SJSA1 (cell line): ENCODE measurements at places on chromosomes 5 and 9. TPM values are rescaled to one million over a fixed set of nuclear protein-coding genes. Genes with fewer than 3 reads are reported as not detected.

The IFT74 gene
- total RNA-seq = 7.0 and 7.1 TPM in 2 replicates

- no peak for DNase-seq
- H3K4me1 ChIP-seq = no peaks in the 10 kb centered on the region
- no peak overlapping the region for H3K27ac ChIP-seq
- H3K36me3 ChIP-seq = no peaks in the 10 kb centered on the region
- H3K4me3 ChIP-seq = no peak overlapping the region
- H3K27me3 ChIP-seq = no peaks in the 10 kb centered on the region
Observed at GRCh38 chr5:143870871-143871632, 59.1 kb downstream of the HMHB1 start.

DNA sequence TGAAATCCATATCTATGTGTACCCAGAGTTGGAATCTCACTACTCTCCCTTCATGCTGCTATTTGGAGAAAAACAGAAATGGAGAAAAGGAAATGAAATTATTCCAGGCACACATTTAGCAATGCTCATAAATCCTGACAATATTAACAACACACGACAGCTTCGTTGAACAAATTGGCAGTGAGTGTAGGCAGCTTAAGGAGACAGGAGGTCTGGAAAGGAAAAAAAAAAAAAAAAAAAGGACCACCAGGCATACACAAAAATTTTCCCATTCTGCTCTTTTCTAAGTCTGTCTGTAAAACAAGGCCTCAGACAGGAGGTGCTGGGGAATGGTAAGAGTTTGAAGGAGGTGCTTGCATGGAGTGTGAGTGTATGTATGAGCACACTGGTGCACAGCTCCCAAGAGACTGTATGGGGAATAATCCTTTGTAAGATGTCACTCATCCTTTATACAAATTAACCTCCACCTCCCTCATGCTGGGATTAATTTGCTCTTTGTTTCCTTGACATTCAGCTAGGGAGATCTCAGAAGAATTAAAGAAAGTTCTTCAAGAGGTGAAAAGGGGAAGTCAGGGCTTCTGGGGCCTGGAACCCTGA is 78.9 kb downstream of the ASTN2 start:
- H3K27me3 ChIP-seq = no peaks in the 10 kb centered on the region
- no peaks in the 10 kb centered on the region for H3K36me3 ChIP-seq
- DNase-seq = no peak
- H3K27ac ChIP-seq = no peak overlapping the region
- no peaks in the 10 kb centered on the region for H3K4me1 ChIP-seq

- H3K27ac ChIP-seq = no peak overlapping the region
- H3K36me3 ChIP-seq = no peaks in the 10 kb centered on the region
- H3K4me3 ChIP-seq = no peak overlapping the region
- peak; percentile 36 for DNase-seq
- peaks cover 10% of the 10 kb centered on the region for H3K4me1 ChIP-seq
- no peaks in the 10 kb centered on the region for H3K27me3 ChIP-seq
Observed at GRCh38 chr9:111094433-111094924, 56.2 kb upstream of the LPAR1 start.

The TSTD2 gene
- total RNA-seq = 11.9 and 16.2 TPM in 2 replicates

The PRUNE2 gene
- 0.09 and 2.2 TPM in 2 replicates for total RNA-seq

DNA sequence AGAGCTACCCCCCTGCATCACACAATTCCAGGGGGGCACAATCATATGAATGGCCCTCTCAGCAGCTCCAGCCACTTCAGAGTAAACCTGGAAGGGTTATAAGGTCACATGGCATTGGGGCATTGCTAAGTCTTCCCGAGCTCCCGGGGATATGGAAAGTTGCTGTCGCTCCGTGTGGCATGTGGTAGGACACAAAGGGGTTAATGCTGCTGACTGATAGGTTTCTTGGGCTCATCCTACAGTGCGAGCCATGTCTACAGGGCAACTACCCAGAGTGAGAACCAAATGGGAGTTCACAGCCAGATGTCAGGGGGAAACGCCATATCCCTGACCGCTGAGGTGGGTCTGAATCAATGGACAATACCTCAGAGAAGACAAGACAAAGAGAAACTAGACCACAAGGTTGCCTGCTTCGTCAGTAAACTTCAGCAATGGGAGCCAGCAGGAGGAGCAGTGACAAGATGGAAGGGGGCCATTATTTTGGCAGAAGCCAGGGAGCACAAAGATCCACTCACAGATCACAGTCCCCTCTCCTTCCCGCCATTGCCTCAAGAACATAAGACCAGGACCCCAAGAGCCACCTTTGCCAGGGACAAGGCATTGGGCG is 52.4 kb upstream of the SHISAL2B start:
- H3K27me3 ChIP-seq = no peaks in the 10 kb centered on the region
- H3K36me3 ChIP-seq = no peaks in the 10 kb centered on the region
- no peak overlapping the region for H3K27ac ChIP-seq
- no peak overlapping the region for H3K4me3 ChIP-seq
- DNase-seq = no peak
- H3K4me1 ChIP-seq = no peaks in the 10 kb centered on the region

GRCh38 chr5:127871503-127872153 is 168.4 kb downstream of the CCDC192 start:
- H3K27me3 ChIP-seq = no peaks in the 10 kb centered on the region
- DNase-seq = no peak
- no peak overlapping the region for H3K27ac ChIP-seq
- H3K4me3 ChIP-seq = no peak overlapping the region
- H3K4me1 ChIP-seq = peaks cover 16% of the 10 kb centered on the region
- H3K36me3 ChIP-seq = no peaks in the 10 kb centered on the region

The BAAT gene
- total RNA-seq = not detected in 2 replicates

DNA sequence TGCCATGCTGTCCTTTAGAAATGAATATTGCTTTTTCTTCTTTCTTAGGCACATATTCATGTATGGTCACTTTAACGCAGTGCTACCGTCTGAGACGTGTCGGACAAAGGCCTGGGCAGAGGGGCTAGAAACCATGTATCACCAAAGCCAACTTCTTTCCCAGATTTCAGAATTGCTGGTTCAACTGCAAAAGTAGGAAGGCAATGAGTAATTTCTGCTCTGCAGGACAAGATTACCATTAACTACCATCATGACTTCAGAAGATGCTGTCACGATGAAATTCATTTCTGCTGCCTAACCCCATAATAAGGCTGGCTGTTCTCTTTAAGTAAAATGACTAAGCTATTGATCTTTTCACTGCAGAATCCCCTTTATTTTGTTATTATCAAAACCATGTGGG is 306.7 kb downstream of the PDE4D start:
- H3K4me1 ChIP-seq = peaks cover 11% of the 10 kb centered on the region
- no peak overlapping the region for H3K4me3 ChIP-seq
- H3K36me3 ChIP-seq = no peaks in the 10 kb centered on the region
- H3K27ac ChIP-seq = no peak overlapping the region

- H3K27me3 ChIP-seq = no peaks in the 10 kb centered on the region
- no peak for DNase-seq
- H3K4me1 ChIP-seq = no peaks in the 10 kb centered on the region
- H3K27ac ChIP-seq = no peak overlapping the region
- no peaks in the 10 kb centered on the region for H3K36me3 ChIP-seq
Observed at GRCh38 chr5:9094582-9094981, 451.3 kb downstream of the SEMA5A start.

GRCh38 chr9:131516930-131517329 is 14.1 kb downstream of the UCK1 start:
- no peaks in the 10 kb centered on the region for H3K27me3 ChIP-seq
- peaks cover 59% of the 10 kb centered on the region for H3K36me3 ChIP-seq
- no peak for DNase-seq
- H3K4me3 ChIP-seq = no peak overlapping the region
- H3K4me1 ChIP-seq = no peaks in the 10 kb centered on the region
- H3K27ac ChIP-seq = no peak overlapping the region

GRCh38 chr5:459562-460272 is 16.7 kb downstream of the EXOC3 start:
- peaks cover 74% of the 10 kb centered on the region for H3K36me3 ChIP-seq
- H3K27me3 ChIP-seq = no peaks in the 10 kb centered on the region
- DNase-seq = no peak
- H3K4me3 ChIP-seq = no peak overlapping the region

- peaks cover 11% of the 10 kb centered on the region for H3K4me1 ChIP-seq
- peaks cover 19% of the 10 kb centered on the region for H3K27me3 ChIP-seq
- no peak for DNase-seq
- 0 out of 2 replicates have a peak, but pooled peaks cover 2% of the 10 kb centered on the region for H3K36me3 ChIP-seq
- H3K27ac ChIP-seq = no peak overlapping the region
Observed at GRCh38 chr5:137501226-137501625, 2.1 kb upstream of the SPOCK1 start.

The ANKH gene
- 13.8 and 17.7 TPM in 2 replicates for total RNA-seq

- H3K4me1 ChIP-seq = no peaks in the 10 kb centered on the region
- no peaks in the 10 kb centered on the region for H3K27me3 ChIP-seq
- DNase-seq = no peak
- H3K4me3 ChIP-seq = no peak overlapping the region
Observed at GRCh38 chr5:130116972-130117371, 212.7 kb downstream of the CHSY3 start.

- H3K36me3 ChIP-seq = no peaks in the 10 kb centered on the region
- no peak overlapping the region for H3K27ac ChIP-seq
- DNase-seq = no peak
- H3K4me1 ChIP-seq = no peaks in the 10 kb centered on the region
Observed at GRCh38 chr5:97458851-97459250, 275.8 kb upstream of the RIOK2 start.

DNA sequence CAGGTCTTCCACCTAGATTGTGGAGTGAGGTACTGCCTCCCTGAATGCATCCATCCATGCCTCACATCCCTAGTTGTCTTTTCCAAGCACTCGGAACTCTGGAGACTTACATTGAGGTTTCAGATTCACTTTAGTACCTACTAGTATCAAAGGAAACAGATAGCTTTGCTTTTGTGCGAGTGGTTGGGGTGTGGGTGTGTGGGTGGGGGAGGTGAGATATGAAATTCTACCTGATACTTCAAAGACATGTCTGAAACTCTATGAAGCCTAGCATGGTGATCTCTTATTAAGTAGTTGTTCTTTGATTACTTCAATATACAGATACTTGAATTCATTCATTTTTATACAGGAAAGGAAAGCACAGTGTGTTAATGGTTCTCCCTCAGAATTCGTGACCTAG is 64.4 kb downstream of the MCCC2 start:
- peaks cover 29% of the 10 kb centered on the region for H3K36me3 ChIP-seq
- H3K27ac ChIP-seq = no peak overlapping the region
- DNase-seq = no peak
- H3K4me3 ChIP-seq = no peak overlapping the region
- no peaks in the 10 kb centered on the region for H3K4me1 ChIP-seq

The C5orf58 gene
- total RNA-seq = not detected in 2 replicates

GRCh38 chr5:163177971-163178370 is 259.4 kb upstream of the CCNG1 start:
- no peaks in the 10 kb centered on the region for H3K36me3 ChIP-seq
- H3K4me1 ChIP-seq = no peaks in the 10 kb centered on the region
- H3K4me3 ChIP-seq = no peak overlapping the region
- DNase-seq = no peak

DNA sequence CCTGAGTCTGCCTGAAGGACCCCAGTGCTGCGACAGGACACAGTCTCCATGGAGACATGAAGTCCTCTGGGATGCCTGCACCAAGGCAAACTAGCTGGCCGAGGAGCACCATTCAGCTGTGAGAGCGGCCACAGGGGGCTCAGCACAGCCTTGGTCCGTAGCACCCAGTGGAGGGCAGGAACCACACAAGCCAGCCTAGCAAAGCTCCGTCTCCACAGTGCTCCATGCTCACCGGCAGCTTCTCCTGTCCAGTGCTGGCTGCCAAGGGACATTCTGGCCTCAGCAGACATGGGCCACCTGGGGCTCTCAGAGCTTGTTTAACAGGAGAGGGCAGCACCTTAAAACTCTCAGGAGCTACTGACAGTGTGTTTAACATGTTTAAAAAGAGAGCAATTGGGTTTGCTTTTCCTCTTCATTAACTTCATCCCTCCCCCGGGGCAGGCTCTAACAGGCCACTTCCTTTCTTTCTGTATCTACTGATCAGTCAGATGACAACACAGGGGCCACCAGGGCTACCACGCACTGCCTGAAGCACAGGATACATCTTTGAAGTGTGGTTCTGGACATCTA is 57.0 kb downstream of the SECISBP2 start:
- no peaks in the 10 kb centered on the region for H3K27me3 ChIP-seq
- H3K27ac ChIP-seq = no peak overlapping the region
- no peak overlapping the region for H3K4me3 ChIP-seq
- H3K4me1 ChIP-seq = peaks cover 21% of the 10 kb centered on the region
- H3K36me3 ChIP-seq = no peaks in the 10 kb centered on the region
- DNase-seq = no peak

- H3K4me1 ChIP-seq = no peaks in the 10 kb centered on the region
- no peak overlapping the region for H3K4me3 ChIP-seq
- H3K27ac ChIP-seq = no peak overlapping the region
- no peak for DNase-seq
- no peaks in the 10 kb centered on the region for H3K36me3 ChIP-seq
- H3K27me3 ChIP-seq = no peaks in the 10 kb centered on the region
Observed at GRCh38 chr5:178438796-178439195, 151.4 kb downstream of the COL23A1 start.

The KCTD16 gene
- under 0.01 and 0.08 TPM in 2 replicates for total RNA-seq

The FLT4 gene
- total RNA-seq = not detected in 2 replicates

DNA sequence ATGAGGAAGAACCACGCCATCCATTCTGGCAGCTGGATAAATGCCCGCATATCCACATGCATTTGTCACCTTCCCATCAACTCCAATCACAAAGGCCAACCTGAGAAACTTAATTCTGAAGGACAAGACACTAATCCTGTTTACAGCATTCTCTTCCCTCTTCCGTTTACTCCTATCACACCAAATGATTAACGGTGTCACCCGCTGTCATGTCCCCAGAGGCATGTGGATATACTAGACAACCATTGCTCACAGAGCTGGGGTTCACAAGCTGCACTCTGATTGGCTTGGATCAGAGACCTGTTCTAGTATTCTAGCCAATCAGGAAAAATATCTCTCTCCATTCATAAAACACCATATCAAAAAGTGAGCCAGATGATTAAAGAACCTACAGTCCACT is 3.6 kb downstream of the MACROH2A1 start:
- H3K36me3 ChIP-seq = peaks cover 45% of the 10 kb centered on the region
- peaks cover 60% of the 10 kb centered on the region for H3K4me1 ChIP-seq
- no peaks in the 10 kb centered on the region for H3K27me3 ChIP-seq
- H3K4me3 ChIP-seq = no peak overlapping the region
- H3K27ac ChIP-seq = no peak overlapping the region
- no peak for DNase-seq

DNA sequence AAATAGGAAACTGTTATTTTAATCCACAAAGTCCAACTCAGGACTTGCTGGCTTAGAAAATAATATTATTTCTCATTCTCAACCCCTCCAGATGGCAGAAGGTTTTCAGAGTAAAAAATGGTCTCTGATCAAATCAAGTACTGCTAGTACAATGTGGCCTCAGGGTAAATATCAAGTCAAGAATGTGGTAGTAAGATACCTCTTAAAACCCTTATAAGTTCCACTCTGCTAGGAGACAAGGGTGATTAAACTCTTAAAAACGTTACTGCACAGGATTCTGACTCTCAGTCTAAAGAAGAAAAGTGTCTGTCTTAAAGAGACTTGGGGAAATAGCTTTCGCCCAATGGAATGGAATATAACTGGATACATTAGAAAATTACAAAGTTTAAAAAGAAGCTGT is 120.8 kb upstream of the PDE4D start:
- no peaks in the 10 kb centered on the region for H3K4me1 ChIP-seq
- no peak for DNase-seq
- H3K27ac ChIP-seq = no peak overlapping the region
